ENCODE measurements at places on chromosomes 7 and 10.

DNA sequence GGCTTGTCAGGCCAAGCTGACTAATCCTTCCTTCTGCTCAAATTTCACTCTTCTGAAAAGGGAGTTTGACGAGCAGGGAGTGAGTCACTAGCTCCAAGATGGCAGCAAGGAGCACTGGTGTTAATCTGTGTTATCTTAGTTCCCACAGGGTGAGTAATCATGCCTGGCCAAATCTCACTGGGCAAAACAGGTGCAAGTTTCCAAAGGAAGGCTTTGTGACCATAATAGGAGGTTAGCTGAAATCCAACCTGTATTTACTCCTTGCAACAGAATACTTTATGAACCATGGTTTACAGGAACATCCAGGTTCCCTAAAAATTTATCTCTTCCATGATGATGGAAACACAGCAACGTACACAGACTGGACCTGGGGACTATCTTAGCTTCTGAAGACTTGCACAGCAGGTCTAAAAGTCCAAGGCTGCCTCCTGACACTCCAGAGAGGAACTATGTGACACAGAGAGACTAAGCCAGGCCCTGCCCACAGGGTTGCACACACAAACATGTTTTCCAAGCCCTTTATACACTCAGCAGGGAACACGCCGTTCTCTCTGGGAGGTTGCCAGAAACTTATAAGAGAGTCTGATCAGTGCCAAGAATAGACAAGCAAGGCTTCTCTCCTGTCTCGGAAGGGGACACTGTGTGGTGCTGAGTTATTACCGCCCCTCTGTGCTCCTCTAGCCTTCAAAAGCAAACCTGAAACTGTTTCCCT is 46.3 kb downstream of the PDK4 start:
- peak; percentile 86 for DNase-seq

DNA sequence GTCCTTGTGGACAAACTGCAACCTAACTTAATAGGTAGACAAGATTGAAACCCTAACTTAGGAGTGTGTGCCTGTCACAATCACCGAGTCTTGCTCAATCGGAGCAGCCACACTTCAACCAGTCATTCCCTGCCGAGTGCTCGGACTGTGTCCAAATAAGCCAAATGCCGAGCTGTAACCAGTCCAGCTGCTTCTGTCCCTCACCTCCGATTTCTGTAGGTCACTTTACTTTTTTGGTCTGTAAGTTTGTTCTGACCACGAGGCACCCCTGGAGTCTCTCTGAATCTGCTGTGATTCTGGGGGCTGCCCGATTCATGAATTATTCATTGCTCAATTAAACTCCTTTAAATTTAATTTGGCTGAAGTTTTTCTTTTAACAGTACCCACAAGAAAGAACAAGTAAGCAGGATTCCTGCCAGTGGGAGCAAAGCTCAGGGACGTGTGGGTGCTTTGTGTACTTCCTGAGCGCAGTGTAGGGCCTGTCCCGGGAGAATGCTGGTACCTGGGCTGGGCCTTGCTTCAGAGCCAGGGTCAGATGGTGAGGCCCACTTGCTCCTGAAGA is 140.1 kb downstream of the ACTR3B start:
- no peak for DNase-seq

DNA sequence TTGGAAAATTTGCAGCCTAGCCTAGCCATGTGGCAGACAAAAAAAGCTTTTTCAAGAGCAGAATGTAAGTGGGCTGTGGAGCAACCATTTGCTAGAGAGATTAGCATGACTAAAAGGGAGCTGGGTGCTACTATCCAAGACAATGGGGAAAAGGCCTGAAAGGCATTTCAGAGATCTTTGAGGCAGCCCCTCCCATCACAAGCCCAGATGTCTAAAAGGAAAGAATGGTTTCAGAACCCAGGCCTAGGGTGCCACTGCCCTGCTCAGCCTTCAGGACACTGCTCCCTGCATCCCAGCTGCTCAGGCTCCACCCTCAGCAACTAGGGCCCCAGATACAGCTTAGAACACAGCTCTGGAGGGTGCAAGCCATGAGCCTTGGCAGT is 24.7 kb downstream of the PNLIPRP3 start:
- DNase-seq = no peak

- no peak for DNase-seq
Observed at GRCh38 chr7:137591421-137591837, 247.9 kb upstream of the PTN start.

GRCh38 chr7:38920731-38921130 is 11.7 kb upstream of the VPS41 start:
- DNase-seq = no peak

DNA sequence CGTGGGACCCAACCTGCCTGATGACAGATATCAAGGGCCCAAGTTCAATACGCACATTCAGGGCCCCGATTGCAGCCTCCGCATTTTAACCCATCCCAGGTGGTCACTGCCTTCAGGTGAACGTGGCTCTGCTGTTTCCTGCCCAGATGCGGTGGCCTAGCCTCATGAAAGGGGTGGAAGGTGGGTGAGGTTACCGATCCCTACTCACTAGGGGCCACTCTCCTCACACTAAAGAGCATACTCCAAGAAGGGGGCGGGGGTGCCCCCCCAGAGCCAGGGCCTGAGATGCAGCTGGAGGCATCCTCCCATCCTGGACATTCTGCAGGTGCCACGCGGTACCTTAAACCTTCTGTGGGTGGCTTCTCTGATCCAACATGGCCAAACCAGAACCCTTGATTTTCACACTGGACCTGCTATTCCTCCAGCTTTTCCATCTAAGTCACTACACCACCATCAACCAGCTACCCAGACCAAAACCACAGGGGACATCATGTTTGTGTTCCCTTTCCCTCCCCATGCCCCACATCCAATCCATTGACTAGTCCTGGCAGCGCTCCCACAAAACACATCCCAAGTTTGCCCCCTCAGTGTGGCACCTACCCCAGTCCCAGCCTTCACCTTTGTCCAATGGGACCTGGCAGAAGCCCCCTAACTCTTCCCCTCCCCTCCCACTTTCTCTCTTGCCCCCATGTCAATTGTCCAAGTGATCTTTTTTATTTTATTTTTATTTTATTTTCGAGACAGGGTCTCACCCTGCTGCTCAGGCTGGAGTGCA is 30.0 kb downstream of the PRLHR start:
- DNase-seq = no peak

GRCh38 chr7:30479202-30480120 is 877 bp upstream of the NOD1 start:
- DNase-seq = no peak

DNA sequence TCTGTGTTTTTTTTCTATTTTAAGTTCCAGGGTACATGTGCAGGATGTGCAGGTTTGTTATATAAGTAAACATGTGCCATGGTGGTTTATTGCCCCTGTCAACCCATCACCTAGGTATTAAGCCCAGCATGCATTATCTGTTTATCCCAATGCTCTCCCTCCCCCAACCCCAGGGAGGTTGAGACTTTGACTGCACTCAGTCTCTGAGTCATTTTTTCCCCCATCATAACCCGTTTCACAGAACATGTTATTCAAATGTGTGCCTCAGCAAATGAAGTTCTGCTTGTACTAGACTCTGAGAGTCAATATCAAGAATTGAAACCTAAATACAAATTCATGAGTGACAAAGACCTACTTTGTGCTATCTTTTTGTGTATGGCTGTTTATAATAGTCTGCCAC is 70.0 kb upstream of the CYP26C1 start:
- no peak for DNase-seq

GRCh38 chr7:27825891-27826290 is 85.9 kb downstream of the TAX1BP1 start:
- DNase-seq = no peak

DNA sequence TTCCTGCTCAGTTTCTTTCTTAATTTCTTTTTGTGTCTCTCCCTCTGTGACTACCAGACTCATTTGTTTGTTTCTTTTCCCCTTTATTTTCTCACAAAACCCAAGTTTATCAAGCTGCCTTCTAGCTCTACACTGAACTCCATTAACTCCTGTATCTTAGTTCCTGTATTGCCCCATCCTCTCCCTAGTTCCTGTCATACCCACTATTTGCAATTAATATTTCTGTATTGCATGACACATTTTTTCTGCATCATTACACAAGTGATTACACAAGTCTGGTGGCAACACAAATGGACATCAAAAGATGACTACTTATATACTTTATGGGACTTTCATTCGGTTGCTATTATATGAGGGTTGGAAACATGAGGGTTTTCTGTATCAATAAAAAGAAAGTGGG is 26.9 kb upstream of the OR9A4 start:
- no peak for DNase-seq
